ENCODE measurements at places on chromosomes 3 and 15.

- DNase-seq = no peak
Observed at GRCh38 chr3:138351916-138352550, 3.7 kb downstream of the MRAS start.

GRCh38 chr3:134677196-134677986 lies 26.6 kb upstream of the KY start:
- no peak for DNase-seq

- no peak for DNase-seq
Observed at GRCh38 chr15:68683026-68683425, 104.2 kb downstream of the CORO2B start.

GRCh38 chr15:74251131-74251811 lies 15.1 kb downstream of the CCDC33 start:
- DNase-seq = no peak

DNA sequence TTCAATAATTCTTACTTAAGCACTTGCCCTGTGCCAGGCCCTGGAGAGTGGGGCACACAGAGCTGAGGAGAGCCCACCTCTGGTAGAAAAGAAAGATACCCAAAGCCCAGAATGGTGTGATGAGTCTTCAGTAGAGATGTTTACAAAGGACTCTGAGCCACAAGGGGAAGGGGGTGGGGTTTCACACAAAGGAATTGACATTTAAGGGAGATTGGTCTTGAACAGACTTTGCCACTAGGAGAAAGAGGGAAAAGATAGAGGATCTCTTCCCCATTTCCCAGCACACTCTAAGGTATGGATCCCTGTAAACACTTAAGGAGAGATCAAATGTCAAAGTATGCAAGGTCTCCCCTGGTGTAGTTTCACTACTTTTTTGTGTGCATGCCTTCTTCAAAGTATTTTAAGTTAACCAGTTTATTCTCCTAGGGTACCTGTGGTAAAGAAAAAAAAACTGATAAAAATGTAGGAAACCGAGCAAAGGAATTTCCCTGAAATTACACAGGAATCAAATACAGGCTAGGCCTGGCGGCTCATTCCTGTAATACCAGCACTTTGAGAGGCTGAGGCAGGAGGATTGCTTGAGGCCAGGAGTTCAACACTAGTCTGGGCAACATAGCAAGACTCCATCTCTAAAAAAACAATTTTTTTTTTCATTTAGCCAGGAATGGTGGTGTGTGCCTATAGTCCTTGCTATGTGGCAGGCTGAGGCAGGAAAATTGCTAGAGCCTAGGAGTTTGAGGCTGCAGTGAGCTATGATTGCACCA lies 117.6 kb upstream of the SKOR1 start:
- DNase-seq = no peak

Data from activated CD8-positive, alpha-beta memory T cell treated with anti-CD3 and anti-CD28 coated beads for 1 hour (primary cell).